Activated naive CD4-positive, alpha-beta T cell (primary cell): ENCODE measurements at places on chromosomes 5 and 9.

DNA sequence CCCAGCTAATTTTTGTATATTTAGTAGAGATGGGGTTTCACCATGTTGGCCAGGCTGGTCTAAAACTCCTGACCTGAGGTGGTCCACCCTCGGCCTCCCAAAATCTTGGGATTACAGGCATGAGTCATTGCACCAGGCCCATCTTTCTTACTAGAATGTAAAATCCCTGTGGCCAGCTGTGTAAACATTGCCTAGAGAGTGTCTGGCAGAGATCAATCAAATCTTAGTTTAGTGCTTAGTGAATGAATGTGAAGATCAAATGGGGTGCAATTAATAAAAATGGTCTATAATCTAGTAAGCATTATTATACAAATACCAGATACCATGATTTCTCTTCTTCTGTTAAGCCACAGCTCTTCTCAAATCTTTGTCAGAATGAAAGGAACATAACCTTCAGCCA lies 289.9 kb downstream of the KCTD16 start:
- DNase-seq, result no peak

- no peak for DNase-seq
Measured at GRCh38 chr5:73661753-73662152, 35.8 kb downstream of the ARHGEF28 start.

- no peak for DNase-seq
Measured at GRCh38 chr5:132136906-132137305, 63.3 kb downstream of the CSF2 start.

GRCh38 chr9:22278426-22278825 lies 168.2 kb upstream of the DMRTA1 start:
- no peak for DNase-seq

GRCh38 chr9:126002476-126003350 lies 255.5 kb downstream of the PBX3 start:
- no peak for DNase-seq

- DNase-seq, result no peak
Measured at GRCh38 chr5:111461255-111461671, 51.1 kb downstream of the STARD4 start.

GRCh38 chr9:131038256-131039128 lies 29.5 kb downstream of the LAMC3 start:
- no peak for DNase-seq

- no peak for DNase-seq
Measured at GRCh38 chr5:61184708-61185107, 22.4 kb upstream of the SMIM15 start.

DNA sequence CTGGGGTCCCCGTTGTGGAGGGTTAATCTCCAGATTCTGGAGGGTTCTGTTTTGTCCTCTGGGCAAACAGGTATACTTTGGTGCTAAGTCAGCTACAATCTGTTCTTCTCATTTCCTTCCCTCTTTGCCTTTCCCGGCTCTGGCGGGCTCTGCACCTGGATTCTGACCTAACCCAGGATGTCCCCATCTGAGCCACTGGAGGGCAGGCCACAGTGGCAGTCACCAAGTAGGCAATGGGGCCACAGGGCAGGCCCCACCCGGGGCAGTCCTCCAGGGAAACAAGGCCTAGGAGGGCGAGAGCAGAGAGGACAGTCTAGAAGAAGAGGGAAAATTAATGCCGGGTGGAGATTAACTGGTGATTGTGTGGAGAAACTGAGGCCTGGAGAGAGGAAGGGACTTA lies 40.4 kb upstream of the HRH2 start:
- DNase-seq, result no peak

GRCh38 chr5:133756756-133757155 lies 144.4 kb upstream of the FSTL4 start:
- DNase-seq, result no peak

- no peak for DNase-seq
Measured at GRCh38 chr5:34538026-34538672, 118.0 kb upstream of the RAI14 start.

DNA sequence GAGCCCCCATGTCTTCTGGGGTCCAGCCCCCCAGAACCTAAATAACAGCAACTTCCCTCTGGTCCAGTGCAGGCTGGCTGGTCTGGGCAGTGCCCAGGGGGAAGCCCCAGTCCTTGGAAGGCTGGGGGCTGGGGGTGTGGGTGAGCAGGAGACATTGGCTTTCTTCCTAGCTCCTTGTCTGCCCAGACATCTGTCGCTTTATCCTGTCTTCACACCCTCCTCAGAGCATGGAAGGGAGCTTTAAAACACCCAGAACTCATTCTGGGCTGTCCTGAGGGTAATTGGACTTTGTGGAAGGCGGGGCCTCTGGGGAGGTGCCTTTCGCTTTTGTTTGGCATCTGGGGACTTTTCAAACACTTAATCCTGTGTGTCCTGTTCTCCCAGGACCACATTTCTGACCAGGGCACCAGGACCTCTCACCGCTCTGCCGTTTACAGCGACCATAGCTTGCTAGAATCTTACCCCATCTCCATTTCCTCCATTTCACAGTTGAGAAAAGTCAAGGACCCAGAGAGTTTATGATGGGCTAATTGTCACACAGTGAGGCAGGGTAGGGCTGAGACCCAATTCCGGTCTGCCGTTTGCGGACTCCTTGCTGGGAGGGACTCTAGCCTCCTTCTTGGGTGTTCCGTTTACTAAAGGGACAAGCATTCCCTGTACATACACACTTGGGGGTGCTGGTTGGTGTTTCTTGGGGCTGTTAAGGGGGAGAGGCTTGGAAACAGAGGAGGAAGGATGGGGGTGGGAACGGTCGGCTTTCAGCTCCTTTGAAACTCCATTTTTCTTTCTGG lies 1.1 kb downstream of the GSN start:
- DNase-seq, result no peak

GRCh38 chr5:165630261-165630778 lies 2124.9 kb downstream of the MAT2B start:
- no peak for DNase-seq

- DNase-seq, result no peak
Measured at GRCh38 chr9:121261107-121261460, 6.9 kb upstream of the GSN start.

DNA sequence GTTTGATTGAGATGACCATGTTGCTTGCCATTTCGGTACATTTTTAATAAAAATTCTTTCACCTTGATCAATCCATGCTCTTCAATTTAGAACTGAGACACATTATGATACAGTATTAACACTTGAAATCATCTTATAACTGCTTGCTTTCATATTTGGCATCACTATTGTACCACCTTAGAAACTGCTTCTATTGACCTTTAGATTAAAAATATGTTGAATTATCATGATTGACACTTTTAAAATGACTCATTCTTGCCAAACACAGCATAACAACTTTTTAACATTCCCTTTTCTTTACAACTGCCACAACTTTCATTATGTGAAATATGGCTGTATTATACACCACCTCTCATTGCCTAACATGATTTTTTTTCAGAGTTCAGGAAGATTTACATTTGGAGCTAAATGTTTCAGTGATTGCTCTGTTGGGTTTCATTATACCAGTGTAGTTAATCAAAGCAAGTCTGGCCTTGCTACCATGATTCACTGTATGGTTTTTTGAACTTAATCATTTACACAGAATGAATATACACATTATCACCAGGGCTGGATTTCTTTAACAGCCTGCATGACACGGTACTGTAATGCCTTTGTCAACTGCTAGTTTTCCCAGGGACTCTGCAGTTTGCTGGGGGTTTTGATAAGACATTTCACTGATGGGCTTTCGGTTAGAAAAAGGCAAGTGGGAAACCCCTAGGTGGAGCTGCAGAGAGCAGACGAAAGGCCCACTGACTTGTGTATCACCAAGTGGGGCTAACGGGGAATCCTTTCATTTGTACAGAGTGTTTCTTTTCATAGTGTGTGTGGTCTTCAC lies 93.6 kb upstream of the TLE4 start:
- no peak for DNase-seq

GRCh38 chr9:69009708-69010107 lies 4.2 kb downstream of the PRKACG start:
- DNase-seq, result no peak

DNA sequence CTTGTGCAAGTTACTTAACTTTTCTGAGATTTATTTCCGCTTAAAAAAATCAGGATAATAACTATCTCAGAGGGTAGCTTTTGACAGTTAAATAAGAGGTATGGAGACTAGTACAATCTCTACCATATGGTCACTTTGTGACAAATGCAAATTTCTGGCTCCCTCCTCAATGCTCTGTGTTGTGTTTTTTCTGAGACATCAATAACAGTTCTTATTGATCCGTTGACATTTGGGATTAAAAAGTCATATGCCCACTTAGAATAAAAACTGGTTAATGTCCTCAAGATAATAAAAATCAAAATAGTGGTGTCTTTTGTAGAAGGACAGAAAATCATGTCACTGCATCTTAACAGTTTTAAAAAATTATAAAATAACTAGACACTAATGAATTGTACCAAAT lies 24.7 kb upstream of the LNPEP start:
- DNase-seq, result no peak

DNA sequence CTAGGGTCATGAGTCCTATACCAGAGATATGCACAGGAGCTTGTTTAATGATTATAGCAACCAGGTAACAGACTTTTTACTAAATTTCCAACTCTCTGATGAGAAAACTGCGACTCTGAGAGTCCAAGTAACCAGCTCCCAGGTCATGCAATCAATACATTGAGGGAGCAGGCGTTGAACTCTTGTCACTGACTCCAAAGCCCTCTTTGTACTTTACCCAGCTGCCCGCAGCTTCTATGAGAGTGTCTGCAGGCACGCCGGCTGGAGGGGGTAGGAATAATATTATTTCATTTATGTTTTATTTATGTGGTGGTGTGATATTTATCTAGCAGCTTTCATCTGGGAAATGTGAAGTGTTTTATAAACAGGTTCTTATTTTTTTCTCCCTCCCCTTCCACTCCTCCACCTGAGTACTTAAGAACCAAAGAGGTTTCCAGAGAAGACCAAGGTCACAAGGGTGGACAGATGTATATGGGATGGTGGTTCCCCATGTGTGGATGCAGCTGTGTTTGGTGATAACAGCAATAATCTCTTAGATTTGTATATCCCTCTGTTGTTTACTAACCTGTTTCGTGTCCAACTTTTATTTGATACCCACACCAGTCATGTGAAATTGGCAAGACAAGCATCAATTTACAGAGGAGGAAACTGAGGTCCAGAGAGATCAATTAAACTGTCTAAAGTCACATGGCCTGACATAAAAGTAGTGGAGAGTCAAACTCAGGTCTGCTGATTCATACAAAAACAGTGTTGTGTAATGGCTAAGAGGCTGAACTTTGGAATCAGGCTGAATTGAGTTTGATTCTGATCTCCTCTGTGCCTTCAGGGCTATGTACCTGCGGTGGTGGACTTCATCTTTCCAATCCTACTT lies 140.2 kb upstream of the TRIM32 start:
- no peak for DNase-seq

DNA sequence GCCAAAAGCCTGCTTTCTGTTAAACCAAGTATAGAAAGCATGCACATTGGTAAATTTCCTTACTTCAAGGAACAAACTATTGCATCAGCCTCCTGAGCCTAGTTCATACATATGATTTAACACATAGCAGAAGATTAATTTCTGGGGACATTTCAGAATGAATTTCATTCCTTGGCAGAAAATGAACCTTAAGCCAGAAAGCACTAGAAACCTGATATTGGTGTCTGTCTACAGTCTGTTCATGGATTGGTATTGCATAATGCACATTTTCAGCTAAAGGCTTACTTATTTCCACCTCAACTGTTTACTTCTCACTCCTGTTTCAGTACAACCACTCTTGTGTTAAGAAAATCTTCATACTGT lies 1471.8 kb upstream of the NUDT12 start:
- DNase-seq, result no peak

DNA sequence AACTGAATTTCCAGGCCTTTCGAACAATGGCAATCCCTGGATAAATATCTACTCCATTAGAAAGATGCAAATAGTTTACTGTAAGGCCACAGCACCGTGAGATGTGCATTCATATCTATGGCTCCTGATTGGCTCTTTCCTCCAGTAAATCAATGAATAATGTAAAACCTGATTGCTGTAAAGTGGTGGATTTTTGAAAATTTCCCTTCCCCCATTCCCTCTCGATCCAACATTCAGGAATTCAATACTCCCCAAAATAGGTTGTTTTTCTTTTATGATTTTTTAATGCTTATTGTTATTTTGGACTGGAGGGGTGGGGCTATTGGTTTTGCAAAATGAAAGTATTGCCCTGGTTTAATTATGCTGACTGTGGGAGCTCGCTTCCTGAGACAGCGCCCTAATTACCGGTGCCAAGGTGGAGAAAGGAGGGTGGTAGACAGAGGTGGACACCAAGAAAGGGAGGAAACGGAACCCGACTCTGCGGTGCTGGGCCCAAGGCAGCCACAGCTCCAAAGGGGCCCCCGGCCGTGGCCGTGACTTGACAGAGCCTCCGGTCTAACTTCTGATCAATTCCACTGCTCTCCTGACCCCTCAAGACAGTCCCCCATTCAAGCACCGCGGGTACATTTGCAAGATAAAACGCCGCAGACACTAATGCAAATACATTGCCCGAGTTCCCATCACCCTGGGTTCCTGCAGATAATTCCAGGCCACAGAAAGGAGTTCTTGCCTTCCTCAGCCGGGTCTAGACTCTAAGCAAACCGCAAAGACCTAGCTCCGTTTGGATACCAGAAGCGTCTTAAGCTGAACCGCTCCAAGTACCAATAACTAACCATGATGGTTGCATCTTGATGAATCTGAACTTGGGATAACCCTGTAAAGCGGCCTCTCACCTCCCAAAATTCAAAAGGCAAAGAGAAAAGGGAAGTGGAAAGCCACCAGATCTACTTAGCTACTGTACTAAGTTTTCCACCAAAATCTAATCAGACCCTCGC lies 211.2 kb downstream of the MEF2C start:
- no peak for DNase-seq

- DNase-seq, result no peak
Measured at GRCh38 chr9:3014178-3014577, 170.3 kb upstream of the PUM3 start.

DNA sequence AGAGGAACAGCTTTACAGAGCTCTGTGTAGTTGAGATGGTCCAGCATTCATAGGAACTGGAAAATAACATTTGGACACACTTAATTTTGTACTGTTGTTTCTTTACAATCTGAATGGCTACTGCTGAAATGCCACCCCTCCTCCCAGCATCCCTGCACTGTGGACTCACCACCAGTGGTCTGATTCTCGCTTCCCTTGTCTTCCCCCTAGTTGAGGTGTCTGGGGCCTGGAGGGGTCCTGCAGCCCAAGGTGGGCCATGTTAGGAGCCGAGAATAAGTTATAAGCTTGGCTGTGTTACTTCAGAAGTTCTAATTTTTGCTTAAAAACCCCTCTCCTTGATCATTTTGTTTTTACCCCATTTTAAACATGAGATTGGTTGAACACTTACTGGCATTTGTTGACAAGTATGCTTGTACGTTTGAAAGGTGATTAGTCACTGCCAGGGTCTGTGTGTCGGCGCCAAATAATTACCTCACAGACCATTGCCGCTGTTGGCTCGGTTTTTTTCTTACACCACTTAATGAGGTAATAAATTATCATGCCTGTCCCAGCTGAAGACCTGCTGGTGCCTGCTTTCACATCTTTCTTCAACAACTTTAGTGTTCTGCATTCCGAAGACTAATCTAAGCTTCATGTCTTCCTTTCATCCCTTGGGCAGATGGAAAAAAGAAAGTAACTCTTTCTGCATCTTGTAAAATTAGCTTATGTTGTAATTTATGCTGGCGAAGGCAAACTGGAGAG lies 65.8 kb downstream of the MCCC2 start:
- no peak for DNase-seq
